Mucosa of gallbladder (tissue), 1 donor: ENCODE measurements at places on chromosomes 1 and 21. TPM values are rescaled to one million over a fixed set of nuclear protein-coding genes. Genes with fewer than 3 reads are reported as not detected.

Gene TAS1R1
- 0.49 TPM for total RNA-seq

GRCh38 chr1:200221614-200222282 is 188.1 kb downstream of the ZNF281 start:
- no peak for DNase-seq

DNA sequence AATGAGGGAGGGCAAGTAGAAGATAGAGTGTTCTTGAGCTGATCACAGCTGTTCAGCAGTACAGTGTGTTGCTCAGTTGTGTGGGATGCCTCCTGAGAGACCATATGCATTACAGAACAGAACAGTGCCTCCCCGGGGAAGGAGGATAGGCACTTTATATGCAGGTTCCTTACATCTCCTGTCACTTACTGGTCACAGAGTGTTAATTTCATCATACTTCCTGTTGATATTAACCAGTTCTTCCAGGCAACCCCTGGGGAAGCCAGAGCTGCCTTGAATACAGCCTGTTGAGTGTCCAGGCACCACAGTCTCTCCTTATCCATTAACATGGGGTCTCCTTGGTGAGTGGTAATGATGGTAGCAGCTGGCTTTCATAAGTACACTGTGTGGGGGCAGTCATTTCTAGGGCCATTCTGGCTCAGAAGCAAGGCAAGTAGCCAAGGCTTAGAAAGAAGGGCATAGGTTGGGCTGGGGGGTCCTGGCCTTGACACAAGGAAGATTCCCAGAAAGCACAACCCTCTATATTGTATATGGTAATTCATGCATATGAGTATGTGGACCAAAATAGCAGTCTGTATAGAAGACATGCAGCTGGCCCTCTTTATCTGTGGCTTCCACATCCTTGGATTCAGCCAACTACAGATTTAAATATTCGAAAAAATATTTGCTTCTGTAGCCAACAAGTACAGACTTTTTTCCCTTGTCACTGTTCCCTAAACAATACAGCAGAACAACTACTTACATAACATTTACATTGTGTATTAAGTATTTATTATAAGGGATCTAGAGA is 142.4 kb downstream of the ZP4 start:
- no peak for DNase-seq

GRCh38 chr1:227948493-227949260 is 945 bp upstream of the WNT9A start:
- no peak for DNase-seq

Gene FCRL1
- not detected for total RNA-seq

- DNase-seq, result no peak
Observed at GRCh38 chr1:168141871-168142385, 5.2 kb upstream of the GPR161 start.

Gene PSMB4
- total RNA-seq, result 195 TPM

GRCh38 chr1:244920911-244921761 is 56.8 kb upstream of the HNRNPU start:
- DNase-seq, result no peak

- DNase-seq, result no peak
Observed at GRCh38 chr1:32372149-32372756, 9.9 kb downstream of the TSSK3 start.

DNA sequence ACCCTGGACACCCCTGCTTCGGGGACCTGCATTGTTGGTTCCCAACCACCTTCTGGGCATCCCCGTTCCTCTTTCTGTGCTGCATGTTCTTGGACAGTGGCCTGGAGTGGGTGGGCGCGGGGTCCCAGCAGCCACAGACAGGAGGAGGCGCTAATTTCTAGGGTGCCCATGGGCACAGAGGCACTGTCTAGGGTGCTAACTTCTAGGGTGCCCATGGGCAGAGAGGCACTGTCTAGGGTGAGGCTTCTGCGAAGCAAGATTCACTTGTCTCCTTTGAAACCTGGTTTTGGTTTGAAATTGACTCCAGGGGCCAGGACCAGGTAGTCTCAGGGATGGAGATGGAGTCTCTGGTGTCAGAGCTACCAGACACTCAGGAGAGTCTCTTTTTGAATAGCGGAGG is 815 bp upstream of the MEGF6 start:
- no peak for DNase-seq

- no peak for DNase-seq
Observed at GRCh38 chr1:6834366-6834765, 49.1 kb downstream of the CAMTA1 start.

Gene DDR2
- total RNA-seq, result 48.3 TPM

Gene GRHL3
- total RNA-seq, result 1.4 TPM
